ENCODE measurements at places on chromosomes 12 and 14. TPM values are rescaled to one million over a fixed set of nuclear protein-coding genes. Genes with fewer than 3 reads are reported as not detected.

TMPRSS12 gene
- total RNA-seq, result not detected

KCNMB4 gene
- total RNA-seq, result 3.1 TPM

TAS2R8 gene
- not detected for total RNA-seq

KLHL28 gene
- total RNA-seq, result 11.2 TPM

ACTR6 gene
- 21.6 TPM for total RNA-seq

ACVRL1 gene
- 86.6 TPM for total RNA-seq

FZD10 gene
- 0.59 TPM for total RNA-seq

GRCh38 chr12:26233631-26234030 lies 38.3 kb downstream of the SSPN start:
- no peak for DNase-seq

- no peak for DNase-seq
Observed at GRCh38 chr14:73630009-73630780, 14.6 kb upstream of the DNAL1 start.

DNA sequence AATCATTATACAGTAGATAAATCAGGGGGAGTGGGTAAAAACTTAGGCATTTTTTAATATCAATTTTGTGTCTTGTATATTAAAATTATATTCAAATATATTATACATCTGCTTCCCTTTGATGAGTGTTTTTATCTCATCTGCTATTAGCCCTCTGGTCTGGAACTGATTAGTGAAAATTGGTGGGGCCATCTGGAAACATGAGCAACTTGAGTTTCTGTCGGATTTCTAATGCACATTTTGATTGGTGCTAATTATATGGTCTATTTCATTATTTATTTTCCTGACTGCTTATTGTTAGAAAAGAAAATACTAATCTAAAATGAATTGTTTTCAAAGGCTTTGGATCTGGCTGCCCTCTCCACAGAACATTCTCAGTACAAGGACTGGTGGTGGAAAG lies 28.2 kb downstream of the TTC8 start:
- no peak for DNase-seq

GRCh38 chr12:69779928-69780327 lies 41.3 kb downstream of the RAB3IP start:
- DNase-seq, result no peak

GRCh38 chr12:1855241-1855640 lies 34.9 kb downstream of the LRTM2 start:
- no peak for DNase-seq

- no peak for DNase-seq
Observed at GRCh38 chr14:74570696-74571095, 41.3 kb downstream of the LTBP2 start.

DNA sequence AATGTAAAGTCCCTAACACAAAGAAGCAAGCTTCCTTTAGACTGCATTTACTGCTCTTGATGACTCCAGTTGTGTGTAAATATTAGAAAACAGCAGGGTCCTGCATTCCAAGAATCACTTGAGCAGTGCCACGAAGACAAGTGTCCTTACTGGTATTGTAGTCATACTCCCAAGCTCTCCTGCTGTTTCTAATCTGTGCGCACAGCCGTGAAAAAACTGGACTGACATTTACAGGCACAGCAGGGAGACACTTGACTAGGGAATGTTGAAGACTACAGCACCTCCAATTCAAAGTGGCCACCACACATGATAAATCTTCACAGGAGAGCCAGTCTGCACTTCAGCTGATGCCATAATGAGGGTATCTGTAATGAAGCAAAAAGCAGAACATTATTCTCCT lies 91.4 kb downstream of the VRK1 start:
- no peak for DNase-seq

DNA sequence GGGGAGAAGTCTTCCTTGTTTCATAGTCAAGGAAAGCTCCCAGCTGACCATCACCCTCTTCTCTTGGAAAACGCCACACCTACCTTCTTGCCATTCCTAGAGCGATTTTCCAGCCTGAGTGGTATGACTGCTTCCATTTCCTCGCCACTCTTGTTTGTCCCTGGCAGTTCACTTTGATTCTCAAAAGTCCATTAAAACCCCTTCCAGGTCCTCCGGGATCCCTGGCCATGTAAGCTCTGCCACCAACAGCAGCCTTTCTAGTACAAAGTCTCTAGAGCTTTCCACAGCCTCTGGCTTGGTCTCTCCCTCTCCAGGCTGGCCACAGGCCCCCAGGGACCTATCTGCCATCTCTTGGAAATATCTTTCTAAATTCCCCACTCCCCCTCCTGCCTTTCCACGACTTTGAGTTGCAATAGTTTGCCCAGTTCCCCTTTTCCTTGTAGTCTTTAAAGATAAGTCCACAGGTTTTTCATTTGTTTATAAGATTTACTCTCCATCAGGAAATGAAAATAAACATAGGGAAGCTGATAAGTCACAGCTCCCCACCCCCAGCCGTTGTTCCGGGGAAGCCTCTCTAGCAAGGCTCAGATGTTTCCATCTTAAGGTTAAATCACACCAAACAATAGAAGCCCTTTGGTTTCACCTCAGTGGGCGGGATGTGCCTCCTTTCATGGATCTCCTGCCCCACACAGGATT lies 42.9 kb upstream of the SINHCAF start:
- DNase-seq, result no peak

GRCh38 chr14:101478096-101478495 lies 83.2 kb upstream of the DIO3 start:
- DNase-seq, result no peak

- DNase-seq, result no peak
Observed at GRCh38 chr14:68544081-68544892, 248.6 kb downstream of the ZFP36L1 start.

DNA sequence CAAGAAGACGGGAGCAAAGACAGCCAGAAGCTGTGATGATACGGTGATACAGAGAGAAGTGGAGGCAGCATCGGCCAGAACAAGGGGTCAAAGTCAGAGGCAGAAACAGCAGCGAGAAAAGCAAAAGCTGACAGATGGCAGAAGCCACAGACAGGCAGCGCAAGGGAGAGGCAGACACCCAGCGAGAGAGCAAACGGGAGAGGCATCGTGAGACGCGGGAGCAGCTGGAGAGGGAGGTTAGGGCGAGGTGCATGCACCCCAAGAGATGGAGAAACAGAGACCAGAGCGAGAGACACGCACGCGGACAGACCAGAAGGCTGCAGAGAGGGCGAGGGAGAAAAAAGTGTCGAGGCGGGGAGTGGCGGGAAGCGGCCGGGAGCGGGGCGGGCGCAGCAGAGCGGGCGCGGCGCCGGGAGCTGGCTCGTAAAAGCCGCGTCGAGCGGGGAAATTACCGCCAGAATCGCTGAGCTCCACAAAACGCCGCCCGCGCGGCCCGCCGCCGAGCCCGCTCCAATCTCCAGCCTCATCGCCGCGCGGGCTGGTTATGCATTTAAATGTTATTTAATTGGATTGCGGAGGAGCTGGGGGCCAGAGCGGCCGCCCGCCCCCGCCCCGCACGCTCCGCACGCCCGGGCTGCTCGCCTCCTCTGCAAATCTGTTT lies 15.6 kb downstream of the SMUG1 start:
- DNase-seq, result peak; percentile 91

DNA sequence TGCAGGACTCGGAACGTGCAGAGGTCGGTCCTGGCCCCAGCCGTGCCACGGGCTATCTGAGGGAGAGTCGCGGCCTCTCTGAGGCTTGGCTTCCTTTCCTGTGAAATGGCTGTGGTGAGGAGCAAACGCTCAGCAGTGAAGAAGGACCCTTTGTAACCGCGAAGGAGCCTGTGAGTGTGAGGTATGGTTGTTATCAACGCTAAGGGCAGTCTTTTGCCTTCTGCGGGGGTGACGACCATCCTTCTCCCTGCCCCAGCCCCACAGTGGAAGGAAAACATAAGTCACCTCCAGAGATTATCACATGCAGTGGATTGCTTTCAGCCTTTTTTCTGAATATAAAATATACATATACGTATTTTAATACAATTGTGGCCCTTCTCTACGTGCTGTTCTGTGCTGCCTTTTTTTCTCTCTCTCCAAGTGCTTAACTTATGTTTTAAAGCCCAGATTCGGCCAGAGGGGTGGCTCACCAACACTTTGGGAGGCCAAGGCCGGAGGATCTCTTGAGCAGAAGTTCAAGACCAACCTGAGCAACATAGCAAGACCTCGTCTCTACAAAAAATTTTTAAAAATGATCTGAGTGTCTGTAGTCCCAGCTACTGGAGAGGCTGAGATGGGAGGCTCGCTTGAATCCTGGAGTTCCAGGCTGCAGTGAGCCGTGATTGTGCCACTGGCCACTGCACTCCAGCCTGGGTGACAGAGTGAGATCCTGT lies 17.4 kb downstream of the TAMALIN start:
- DNase-seq, result no peak

DNA sequence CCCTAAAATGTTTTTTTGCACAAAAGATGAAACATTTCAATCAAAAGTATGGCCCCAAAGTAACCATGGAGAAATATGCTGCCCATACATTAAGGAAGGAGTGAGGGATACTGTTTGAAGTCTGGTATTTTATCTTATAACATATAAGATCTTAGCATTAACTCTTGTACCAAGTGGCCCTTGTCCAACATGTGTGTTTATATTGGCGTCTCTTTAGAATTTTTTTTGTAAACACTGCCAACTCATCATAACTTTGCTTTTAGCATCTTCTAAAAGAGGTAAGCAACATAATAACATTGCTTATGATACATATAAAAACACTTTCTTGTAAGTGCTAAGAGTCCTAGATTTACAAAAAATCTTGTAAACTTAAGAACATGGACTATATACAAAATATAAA lies 419.7 kb downstream of the ADAMTS20 start:
- DNase-seq, result no peak

DNA sequence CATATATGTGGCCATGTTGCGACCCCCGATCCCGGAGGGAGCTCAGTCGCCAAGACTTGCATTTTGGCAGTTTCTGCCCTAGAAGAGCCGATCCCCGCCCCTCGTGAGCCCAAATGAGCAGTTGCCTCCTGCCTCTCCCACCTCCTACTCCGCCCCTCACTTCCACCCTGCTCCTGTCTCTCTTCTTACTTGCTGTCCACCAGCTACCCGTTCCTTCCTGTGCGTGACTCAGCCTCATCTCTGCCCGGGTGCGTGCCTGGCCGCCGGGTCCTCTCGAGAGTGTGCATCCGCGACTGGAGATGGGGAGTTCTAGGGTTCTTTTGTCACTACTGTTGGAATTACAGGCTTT lies 585 bp downstream of the GPATCH2L start:
- DNase-seq, result peak; percentile 80

DNA sequence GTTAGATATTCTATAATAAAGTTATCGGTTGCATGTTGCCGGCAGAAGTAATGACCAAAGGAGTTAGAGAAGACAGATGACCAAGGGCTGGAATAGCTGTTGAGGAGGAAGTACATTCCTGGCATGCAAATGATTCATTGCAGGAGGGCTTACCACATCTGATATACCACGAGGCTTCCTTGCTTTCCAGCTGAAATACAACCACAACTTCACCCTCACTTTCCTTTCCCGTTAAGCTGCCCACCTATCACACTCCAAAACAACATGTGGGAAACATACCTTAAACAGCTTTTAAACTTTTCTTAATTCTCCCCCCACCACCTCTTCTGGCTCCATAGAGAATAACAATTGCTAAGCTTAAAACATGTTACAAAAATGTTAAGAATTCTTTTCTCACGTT lies 594.1 kb downstream of the NRXN3 start:
- DNase-seq, result no peak

- no peak for DNase-seq
Observed at GRCh38 chr12:76569685-76570604, 10.4 kb upstream of the OSBPL8 start.

- no peak for DNase-seq
Observed at GRCh38 chr12:42916143-42916542, 326.6 kb upstream of the PRICKLE1 start.

- no peak for DNase-seq
Observed at GRCh38 chr12:69658203-69658602, 40.9 kb downstream of the BEST3 start.

GRCh38 chr12:97386133-97386581 lies 76.4 kb upstream of the RMST start:
- no peak for DNase-seq

Data from upper lobe of left lung (tissue), 6 donors.